ENCODE measurements at places on chromosomes 6 and 20. TPM values are rescaled to one million over a fixed set of nuclear protein-coding genes. Genes with fewer than 3 reads are reported as not detected.

WDR27 gene
- 54.4 TPM for polyA plus RNA-seq

DNA sequence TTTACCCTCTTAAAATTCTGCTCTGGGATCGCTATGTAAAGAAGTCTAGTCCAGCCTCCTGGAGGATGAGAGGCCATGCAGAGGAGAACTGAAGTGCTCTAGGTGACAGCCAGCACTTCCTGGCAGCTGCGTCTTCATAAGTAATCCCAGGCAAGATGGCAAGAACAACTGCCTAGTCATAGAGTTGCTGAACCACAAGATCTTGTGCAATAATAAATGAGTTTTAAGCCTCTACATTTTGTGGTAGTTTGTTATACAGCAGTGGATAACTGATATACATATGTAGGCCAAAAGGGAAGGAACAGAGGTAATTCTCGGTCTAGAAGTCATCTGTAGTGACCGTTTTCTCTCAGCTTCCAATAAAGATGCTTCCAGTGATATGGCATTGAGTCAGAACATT is 103.8 kb upstream of the FLRT3 start:
- H3K4me1 ChIP-seq, result peaks cover 8% of the 10 kb centered on the region
- H3K36me3 ChIP-seq, result no peaks in the 10 kb centered on the region
- H3K27ac ChIP-seq, result no peak overlapping the region
- H3K4me3 ChIP-seq, result no peak overlapping the region
- no peak for DNase-seq

DNA sequence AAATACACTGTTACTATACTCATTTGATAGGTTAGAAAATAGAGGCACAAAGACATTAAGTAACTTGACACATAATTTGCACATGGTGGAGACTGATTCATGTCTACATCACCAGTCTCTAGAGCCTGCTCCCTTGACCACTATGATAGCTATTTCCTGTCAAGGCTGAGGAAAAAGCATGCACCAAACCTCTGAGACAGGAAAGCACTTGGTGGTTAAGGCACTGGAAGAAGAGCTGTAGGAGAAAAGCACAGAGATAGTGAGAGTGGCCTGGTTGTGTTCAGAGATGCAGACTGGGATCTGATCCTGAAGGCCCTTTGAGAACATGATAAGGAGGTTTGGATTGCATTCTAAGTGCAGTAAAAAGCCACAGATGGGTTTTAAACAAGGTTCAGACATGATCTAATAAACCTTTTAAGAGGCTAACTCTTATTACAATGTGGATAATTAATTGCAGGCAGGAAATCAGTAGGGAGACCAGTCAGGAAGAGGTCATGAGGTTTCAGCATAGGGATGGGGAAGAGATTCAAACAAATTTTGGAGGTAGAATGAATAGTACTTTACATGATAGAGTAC is 168.9 kb downstream of the PHF3 start:
- no peaks in the 10 kb centered on the region for H3K27me3 ChIP-seq
- no peaks in the 10 kb centered on the region for H3K36me3 ChIP-seq
- H3K4me3 ChIP-seq, result no peak overlapping the region
- H3K4me1 ChIP-seq, result no peaks in the 10 kb centered on the region

- H3K4me3 ChIP-seq, result no peak overlapping the region
- no peaks in the 10 kb centered on the region for H3K27me3 ChIP-seq
- H3K36me3 ChIP-seq, result no peaks in the 10 kb centered on the region
- no peaks in the 10 kb centered on the region for H3K4me1 ChIP-seq
- DNase-seq, result no peak
These were observed 148.2 kb upstream of the GGTLC1 start for GRCh38 chr20:24136659-24137246.

DNA sequence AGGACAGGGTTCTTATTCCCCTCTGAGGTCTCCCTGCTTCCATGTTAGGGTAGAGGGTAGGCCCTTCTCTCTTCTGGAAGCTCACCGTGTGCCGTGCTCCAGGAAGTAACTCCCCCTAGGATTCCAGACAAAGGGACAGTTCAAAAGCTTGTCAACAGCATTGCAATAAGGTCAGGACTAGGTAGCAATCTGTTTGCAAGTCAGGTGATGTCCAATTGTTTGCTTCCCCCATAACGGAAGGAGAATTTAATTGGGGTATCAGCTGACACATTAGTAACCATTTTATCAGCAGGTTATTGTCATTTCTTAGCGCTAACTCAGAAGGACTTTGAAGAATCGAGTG is 41.9 kb downstream of the SYNJ2 start:
- H3K27me3 ChIP-seq, result no peaks in the 10 kb centered on the region
- no peaks in the 10 kb centered on the region for H3K4me1 ChIP-seq
- H3K27ac ChIP-seq, result no peak overlapping the region
- no peak for DNase-seq
- H3K4me3 ChIP-seq, result no peak overlapping the region

GRCh38 chr6:83086751-83087150 is 19.3 kb downstream of the DOP1A start:
- H3K27me3 ChIP-seq, result no peaks in the 10 kb centered on the region
- no peaks in the 10 kb centered on the region for H3K4me1 ChIP-seq
- DNase-seq, result no peak

- H3K4me1 ChIP-seq, result peaks cover 6% of the 10 kb centered on the region
- no peaks in the 10 kb centered on the region for H3K36me3 ChIP-seq
- no peak overlapping the region for H3K27ac ChIP-seq
- H3K4me3 ChIP-seq, result no peak overlapping the region
These were observed 88.1 kb downstream of the HDGFL1 start for GRCh38 chr6:22657352-22657980.

Measured in cardiac muscle cell (in vitro differentiated cells and primary cell).